ENCODE measurements at places on chromosomes 3 and 15.

- DNase-seq = no peak
These were observed 307.2 kb downstream of the KCNH8 start for GRCh38 chr3:19455546-19455945.

GRCh38 chr15:90414408-90415028 is 26.5 kb downstream of the IQGAP1 start:
- DNase-seq = peak; percentile 36

DNA sequence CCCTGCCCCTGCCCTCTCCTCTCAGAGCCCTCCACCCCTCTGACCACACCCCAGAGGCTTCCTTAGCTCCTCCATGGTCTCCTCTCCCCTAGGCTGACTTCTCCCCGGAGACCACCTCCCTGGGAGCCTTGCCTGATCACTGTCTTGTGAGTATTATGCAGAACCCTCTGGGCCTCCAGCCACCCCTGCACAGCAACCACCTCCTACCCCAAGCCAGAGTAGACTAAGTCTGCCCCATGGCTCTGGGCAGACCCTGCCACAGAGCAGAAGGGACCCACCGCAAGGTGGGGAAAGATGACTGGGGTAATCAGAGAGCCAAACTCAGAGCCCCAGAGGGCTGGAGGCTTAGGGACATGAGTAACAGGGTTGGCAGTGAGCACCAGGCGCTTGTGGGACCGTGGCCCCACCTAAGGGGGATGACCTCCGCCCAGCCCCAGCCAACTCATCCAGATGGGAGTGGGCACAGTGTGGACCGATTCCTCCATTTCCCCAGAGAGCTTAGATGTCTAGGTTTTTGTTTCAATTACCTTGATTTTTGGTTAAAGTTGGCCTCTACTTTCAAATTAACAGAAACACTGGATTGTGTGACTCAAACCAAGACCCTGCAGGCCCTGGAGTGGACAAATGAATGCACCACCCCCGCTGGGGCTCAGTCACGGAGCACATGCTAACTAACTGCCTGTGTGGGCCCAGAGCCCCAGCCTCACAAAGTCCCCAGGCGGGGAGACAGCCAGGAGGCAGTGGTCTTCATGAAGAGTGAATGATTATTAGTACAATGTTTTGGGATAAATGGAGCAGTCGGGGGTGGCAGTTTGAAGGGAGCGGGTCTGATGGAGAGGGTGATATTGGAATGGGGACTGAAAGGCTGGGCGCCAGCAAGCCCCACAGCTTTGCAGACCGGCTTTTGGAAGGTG is 119.4 kb upstream of the PRR20G start:
- DNase-seq = no peak

DNA sequence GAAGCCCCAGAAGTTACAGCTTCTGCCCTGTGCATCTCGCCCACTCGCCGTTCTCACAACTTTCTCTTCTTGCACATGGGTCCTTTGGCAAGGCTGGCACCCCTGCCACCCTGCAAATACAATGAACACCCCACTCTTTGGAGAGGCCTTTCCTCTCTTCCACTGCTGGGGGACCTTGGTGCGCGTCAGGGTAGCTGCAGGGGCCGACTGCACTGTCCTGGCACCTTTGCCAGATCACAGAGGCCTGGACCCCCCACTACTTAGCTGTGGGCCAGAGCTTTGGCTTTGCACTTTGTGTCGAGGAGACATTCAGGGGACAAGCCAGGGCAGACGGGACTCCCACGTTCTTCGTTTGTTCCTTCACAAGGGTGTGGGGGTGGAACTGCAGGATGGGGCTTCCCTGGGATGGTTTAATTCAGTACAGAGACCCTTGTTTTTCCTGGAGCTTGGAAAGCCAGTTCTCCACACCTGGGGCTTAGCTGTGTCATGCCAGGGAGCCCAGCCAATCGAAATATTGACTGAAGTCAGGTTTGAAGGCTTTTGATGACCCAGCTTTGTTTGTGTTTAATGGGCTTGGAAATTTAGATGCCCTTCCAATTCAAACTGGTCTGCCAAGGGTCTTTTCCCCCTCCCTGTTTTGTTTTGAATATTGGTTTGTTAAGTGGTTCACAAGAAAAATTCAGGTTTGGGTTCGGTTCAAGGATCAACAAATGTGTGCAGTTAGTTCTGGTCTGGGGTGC is 256.1 kb upstream of the TLE3 start:
- DNase-seq = no peak

- DNase-seq = no peak
These were observed 48.3 kb downstream of the SERPINI1 start for GRCh38 chr3:167783781-167784180.

- DNase-seq = no peak
These were observed 20.5 kb downstream of the GASK1A start for GRCh38 chr3:42999632-43000031.

GRCh38 chr3:45623846-45624245 is 29.3 kb downstream of the LIMD1 start:
- DNase-seq = no peak

GRCh38 chr3:177251755-177252154 is 54.5 kb upstream of the TBL1XR1 start:
- no peak for DNase-seq

GRCh38 chr3:188202358-188203138 is 48.6 kb downstream of the LPP start:
- DNase-seq = no peak

GRCh38 chr3:131998027-131998426 is 36.8 kb downstream of the CPNE4 start:
- DNase-seq = no peak

- no peak for DNase-seq
These were observed at the start of gene MUSTN1 for GRCh38 chr3:52834871-52835501. Gene MUSTN1, minus strand, starts transcription at chr3:52835019. Its CDS starts 71 bp downstream, at chr3:52834948.

DNA sequence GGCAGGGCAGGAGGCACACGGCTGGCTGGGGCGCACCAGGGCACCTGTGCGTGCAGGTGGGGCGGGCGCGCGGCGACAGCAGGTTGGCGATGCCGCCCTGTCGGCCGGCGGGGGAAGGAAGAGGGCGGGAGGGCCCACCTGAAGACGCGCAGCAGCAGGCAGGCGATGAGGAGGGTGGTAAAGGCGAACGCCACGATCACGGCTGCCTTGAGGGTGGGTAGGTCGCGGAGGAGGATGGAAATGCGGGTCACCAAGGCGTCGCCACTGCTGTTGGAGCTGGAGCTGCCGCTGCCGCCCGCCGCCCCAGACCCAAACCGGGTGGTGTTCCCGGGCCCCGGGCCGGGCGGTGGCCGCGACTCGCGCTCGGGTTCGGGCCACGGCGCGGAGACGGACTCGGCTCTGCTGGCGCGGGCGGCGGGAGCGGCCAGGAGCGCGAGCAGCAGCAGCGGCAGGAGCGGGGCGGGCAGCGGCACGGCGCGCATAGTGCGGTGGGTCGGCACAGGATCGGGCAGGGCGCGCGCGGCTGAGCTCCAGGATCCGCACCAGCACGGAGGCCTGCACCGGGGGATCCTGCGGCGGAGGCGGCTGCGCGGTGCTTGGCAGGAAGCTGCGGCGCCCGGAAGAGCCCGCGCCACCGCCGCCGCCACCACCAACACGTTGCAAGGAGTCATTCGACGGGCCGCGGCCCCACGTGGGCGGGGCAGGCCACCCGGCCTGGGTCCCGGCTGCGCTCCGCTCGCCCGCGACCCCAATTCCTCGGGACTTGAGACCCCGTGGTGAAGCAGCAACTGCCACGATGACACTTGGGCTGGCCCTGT is at the start of gene FAM174B:
Gene FAM174B (minus strand): TSS at position 598 of the 818 bp plus-strand sequence.
- peak; percentile 45 for DNase-seq

GRCh38 chr3:97954228-97954827 is 17.9 kb downstream of the RIOX2 start:
- no peak for DNase-seq

- no peak for DNase-seq
These were observed 25.7 kb upstream of the RAD18 start for GRCh38 chr3:8988791-8989558.

- no peak for DNase-seq
These were observed 152.5 kb downstream of the ADAMTS17 start for GRCh38 chr15:100189319-100189718.

DNA sequence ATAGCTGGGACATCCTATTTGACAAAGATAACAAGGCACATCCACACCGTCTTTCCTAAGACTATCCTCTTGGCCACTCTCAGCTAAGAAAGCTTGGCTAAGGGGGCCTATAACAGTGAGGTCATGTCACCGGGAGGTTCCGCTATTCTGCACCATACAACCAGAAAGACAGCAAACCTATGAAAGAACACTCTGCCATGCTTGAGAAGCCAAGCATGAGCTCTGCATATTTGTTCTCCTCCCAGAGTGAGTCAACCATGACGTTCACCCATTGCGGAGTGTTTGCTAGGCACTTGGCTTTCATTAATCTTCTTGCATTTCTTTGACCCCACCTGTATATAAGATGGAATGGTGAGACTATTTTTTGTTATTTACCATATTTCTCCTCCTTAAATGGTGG is 141.2 kb downstream of the GMNC start:
- no peak for DNase-seq

DNA sequence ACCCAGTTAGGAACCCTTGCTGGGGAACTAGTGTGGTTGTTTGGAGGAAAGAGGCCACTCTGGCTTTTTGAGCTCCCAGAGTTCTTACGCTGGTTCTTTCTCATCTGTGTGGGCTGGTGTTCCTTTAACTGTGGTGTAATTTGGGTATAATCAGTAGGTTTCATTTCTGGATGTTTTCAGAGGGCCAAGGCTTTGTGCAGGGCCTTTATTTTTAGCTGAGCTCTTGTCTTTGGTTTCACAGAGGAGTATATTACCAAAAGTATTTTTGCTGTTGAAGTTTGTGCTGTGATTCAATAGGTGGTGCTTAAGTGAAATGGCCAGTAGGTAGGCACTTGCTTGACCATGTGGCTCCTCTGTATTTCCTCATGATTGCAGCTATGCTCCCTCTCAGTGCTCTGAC is 357.9 kb downstream of the KCNH8 start:
- DNase-seq = no peak

DNA sequence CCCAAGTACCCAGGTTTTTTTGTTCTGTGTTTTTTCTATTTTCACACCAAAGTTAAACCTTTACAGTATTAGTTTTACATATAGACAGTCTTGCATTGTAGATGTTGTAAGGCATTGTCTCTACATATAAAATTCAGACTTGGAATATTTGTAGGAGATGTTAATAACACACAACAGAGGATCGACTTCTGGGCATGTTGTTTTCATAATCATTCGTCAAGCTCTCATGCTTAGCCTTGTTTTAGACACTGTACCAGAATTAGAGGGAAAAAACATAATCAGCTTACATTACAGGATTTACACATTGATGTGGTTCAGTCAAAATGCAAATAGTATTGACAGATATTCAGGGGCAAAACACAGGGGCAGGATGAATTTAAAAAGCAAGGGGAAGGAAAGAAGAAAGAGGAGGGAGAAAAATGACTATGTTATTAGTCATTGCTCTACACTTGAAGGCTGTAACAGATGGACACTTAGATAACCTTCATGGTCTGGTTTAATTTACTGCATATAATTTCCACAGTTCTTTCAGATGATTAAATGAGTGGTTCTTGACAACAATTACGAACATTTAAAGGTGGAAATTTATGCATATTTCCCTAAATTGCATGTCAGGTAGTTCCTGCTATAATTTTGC is 7.5 kb downstream of the CMSS1 start:
- DNase-seq = no peak

GRCh38 chr3:45976191-45977091 is 19.2 kb downstream of the FYCO1 start:
- DNase-seq = no peak

GRCh38 chr3:63654211-63654610 is 1.7 kb downstream of the SNTN start:
- DNase-seq = no peak

- no peak for DNase-seq
These were observed 1109.3 kb downstream of the ROBO2 start for GRCh38 chr3:78148986-78149717.

All from activated CD4-positive, alpha-beta T cell treated with anti-CD3 and anti-CD28 coated beads, Interleukin-2, amount 50 U/mL, for 48 hours (primary cell).